ENCODE measurements at places on chromosomes 11 and 22.

DNA sequence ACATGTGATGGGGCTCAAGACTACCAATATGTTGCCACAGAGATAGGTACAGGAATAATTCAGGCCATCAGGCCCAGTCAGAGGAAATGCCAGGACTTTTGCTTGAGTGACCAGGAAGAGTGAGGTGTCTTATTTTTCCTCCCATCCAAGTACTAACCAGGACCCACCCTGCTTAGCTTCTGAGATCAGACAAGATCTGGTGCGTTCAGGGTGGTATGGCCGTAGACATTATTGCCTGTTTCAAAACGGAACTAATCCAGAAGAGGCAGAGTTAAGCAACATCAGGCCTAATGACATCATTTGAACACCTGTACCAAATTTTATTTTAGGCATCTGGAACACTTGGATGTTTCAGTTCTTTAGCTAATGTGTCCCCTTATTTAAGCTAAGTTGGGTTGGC lies 205.5 kb upstream of the POU2AF2 start:
- no peaks in the 10 kb centered on the region for H3K4me1 ChIP-seq
- H3K4me3 ChIP-seq, result no peak overlapping the region
- peaks cover under 1% of the 10 kb centered on the region for H3K27me3 ChIP-seq
- no peak overlapping the region for H3K27ac ChIP-seq

GRCh38 chr22:37229012-37229804 lies 14.9 kb downstream of the RAC2 start:
- H3K4me1 ChIP-seq, result peaks cover 89% of the 10 kb centered on the region
- peak overlapping the region; percentile 95 for H3K27ac ChIP-seq
- H3K27me3 ChIP-seq, result no peaks in the 10 kb centered on the region

DNA sequence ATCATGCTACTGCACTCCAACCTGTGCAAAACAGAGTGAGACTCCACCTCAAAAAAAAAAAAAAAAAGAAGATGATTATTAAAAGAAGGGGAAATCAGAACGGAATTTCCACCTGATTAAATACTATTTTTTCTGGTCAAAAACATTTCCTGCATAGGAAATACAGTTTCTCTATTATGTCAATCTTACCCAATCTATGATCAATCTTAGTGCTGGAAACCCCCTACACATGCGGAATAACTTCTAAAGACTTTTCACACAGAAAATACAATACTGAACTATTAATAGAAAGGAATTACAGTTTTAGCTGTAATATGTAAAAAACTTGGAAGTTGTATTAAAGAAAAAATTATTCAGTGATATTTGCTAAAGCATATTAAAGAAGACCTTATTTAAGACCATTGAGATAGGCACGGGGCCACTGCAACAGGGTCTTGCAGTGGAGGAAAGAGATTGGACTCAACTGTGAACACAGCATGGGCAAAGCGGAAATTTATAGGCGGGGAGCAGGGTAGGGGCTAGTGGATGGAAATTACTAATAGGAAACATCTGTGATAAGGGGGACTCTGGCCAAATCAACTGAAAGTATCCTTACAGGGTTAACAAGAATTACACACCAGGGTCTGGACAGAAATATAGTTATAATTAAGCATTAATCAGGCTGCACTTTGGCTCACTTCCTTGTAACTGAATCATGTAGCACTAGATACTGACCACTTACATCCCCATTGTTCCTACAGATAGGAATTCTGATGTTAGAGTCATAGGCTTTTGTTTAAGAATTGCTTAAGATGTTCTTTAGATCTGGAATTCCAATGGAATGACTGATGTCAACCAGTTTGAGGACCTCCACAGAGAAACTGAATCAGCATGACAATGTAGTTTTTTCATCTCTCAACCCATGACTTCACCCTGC lies 411.5 kb upstream of the DDI1 start:
- H3K4me3 ChIP-seq, result no peak overlapping the region
- peaks cover 14% of the 10 kb centered on the region for H3K27me3 ChIP-seq
- no peaks in the 10 kb centered on the region for H3K36me3 ChIP-seq
- no peaks in the 10 kb centered on the region for H3K4me1 ChIP-seq
- H3K27ac ChIP-seq, result no peak overlapping the region

DNA sequence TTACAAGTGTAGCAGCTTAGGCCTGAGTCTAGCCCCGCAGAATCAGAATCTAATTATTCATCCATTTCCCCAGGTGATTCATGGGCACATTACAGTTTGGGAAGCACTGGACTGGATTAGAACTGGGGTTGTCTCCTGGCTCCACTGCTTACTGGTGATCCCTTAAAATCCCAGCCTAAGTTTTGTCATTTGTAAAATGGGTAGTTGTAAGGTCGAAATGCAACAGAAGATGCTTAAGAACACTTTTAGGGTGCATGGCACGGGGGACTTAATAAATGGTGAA lies 1.3 kb downstream of the STX3 start:
- peaks cover 23% of the 10 kb centered on the region for H3K4me1 ChIP-seq
- H3K4me3 ChIP-seq, result no peak overlapping the region
- H3K27ac ChIP-seq, result no peak overlapping the region
- no peaks in the 10 kb centered on the region for H3K36me3 ChIP-seq

- no peaks in the 10 kb centered on the region for H3K4me1 ChIP-seq
- H3K27ac ChIP-seq, result no peak overlapping the region
- peaks cover 6% of the 10 kb centered on the region for H3K36me3 ChIP-seq
- DNase-seq, result no peak
- H3K4me3 ChIP-seq, result no peak overlapping the region
- H3K27me3 ChIP-seq, result no peaks in the 10 kb centered on the region
Measured at GRCh38 chr11:58392746-58393145, 13.9 kb downstream of the OR5B3 start.

DNA sequence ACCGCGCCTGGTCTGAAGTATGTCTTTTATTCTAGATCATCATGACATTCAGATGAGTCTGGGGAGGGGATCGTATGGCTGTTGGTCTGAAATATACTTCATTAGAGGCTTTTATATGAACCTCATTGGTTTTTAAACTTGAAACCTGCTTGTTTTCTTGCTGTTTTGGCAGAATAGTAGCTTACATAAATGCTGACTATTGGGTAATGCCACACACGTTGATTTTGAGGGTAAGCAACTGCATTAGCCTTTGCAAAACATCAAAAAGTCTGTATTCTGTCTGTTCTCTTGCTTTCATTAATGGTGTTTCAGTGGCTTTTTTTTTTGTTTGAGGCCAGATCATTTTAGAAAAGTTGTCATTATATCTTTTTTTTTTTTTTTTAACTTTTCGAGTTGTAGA lies 14.2 kb downstream of the PPME1 start:
- H3K36me3 ChIP-seq, result peaks cover 27% of the 10 kb centered on the region
- H3K27me3 ChIP-seq, result no peaks in the 10 kb centered on the region
- no peak overlapping the region for H3K27ac ChIP-seq
- no peak for DNase-seq
- peaks cover 18% of the 10 kb centered on the region for H3K4me1 ChIP-seq

GRCh38 chr11:68053981-68054812 lies 15.4 kb downstream of the TCIRG1 start:
- H3K4me1 ChIP-seq, result no peaks in the 10 kb centered on the region
- no peaks in the 10 kb centered on the region for H3K36me3 ChIP-seq
- H3K4me3 ChIP-seq, result no peak overlapping the region

GRCh38 chr11:127733552-127733951 lies 733.0 kb upstream of the KIRREL3 start:
- H3K27ac ChIP-seq, result no peak overlapping the region
- no peaks in the 10 kb centered on the region for H3K27me3 ChIP-seq
- no peaks in the 10 kb centered on the region for H3K36me3 ChIP-seq
- H3K4me1 ChIP-seq, result peaks cover 4% of the 10 kb centered on the region
- H3K4me3 ChIP-seq, result no peak overlapping the region

- no peak overlapping the region for H3K4me3 ChIP-seq
- no peak overlapping the region for H3K27ac ChIP-seq
- H3K4me1 ChIP-seq, result peaks cover 19% of the 10 kb centered on the region
- DNase-seq, result no peak
- no peaks in the 10 kb centered on the region for H3K27me3 ChIP-seq
Measured at GRCh38 chr11:86449993-86450629, 75.4 kb downstream of the CCDC81 start.

- H3K4me1 ChIP-seq, result peaks cover 47% of the 10 kb centered on the region
- no peak for DNase-seq
- H3K36me3 ChIP-seq, result peaks cover 6% of the 10 kb centered on the region
- H3K4me3 ChIP-seq, result no peak overlapping the region
- no peaks in the 10 kb centered on the region for H3K27me3 ChIP-seq
Measured at GRCh38 chr22:37157516-37158285, 8.0 kb upstream of the IL2RB start.

GRCh38 chr11:35237860-35238715 lies 99.1 kb downstream of the CD44 start:
- peaks cover 3% of the 10 kb centered on the region for H3K27me3 ChIP-seq
- H3K4me1 ChIP-seq, result peaks cover 81% of the 10 kb centered on the region
- no peak overlapping the region for H3K27ac ChIP-seq
- H3K36me3 ChIP-seq, result peaks cover 34% of the 10 kb centered on the region
- no peak overlapping the region for H3K4me3 ChIP-seq

- H3K36me3 ChIP-seq, result no peaks in the 10 kb centered on the region
- no peak overlapping the region for H3K4me3 ChIP-seq
- no peak for DNase-seq
- H3K27ac ChIP-seq, result no peak overlapping the region
Measured at GRCh38 chr11:64526346-64526745, 64.7 kb upstream of the SLC22A12 start.

- no peaks in the 10 kb centered on the region for H3K36me3 ChIP-seq
- no peak for DNase-seq
- H3K4me1 ChIP-seq, result peaks cover 18% of the 10 kb centered on the region
Measured at GRCh38 chr11:86143087-86144030, 74.5 kb upstream of the PICALM start.

- no peaks in the 10 kb centered on the region for H3K36me3 ChIP-seq
- no peak for DNase-seq
- H3K4me3 ChIP-seq, result no peak overlapping the region
- peaks cover 9% of the 10 kb centered on the region for H3K4me1 ChIP-seq
- H3K27ac ChIP-seq, result no peak overlapping the region
Measured at GRCh38 chr22:16810188-16810802, 14.9 kb downstream of the XKR3 start.

DNA sequence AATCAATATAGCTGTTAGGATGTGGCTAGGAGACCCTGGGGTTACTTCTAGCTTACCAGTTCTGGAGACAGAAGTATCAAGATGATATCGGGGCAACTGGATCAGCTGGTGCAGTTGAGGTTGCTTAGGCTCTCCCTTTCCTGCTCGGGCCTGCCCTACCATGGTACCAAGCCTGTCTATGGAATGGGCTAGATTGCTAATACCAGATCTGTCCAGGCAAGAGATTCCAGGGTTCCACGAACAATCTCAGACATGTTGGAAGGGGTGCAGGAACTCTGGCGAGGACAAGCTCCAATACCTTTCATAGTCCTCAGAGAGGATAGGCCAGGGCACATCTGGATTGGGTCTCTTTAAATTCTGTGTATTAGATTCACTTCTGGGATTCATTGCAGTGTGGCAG lies 53.8 kb downstream of the ADM start:
- no peaks in the 10 kb centered on the region for H3K36me3 ChIP-seq
- H3K4me1 ChIP-seq, result peaks cover 2% of the 10 kb centered on the region
- no peak overlapping the region for H3K27ac ChIP-seq
- no peak overlapping the region for H3K4me3 ChIP-seq

GRCh38 chr11:47705721-47706120 lies 9.4 kb downstream of the AGBL2 start:
- peaks cover 14% of the 10 kb centered on the region for H3K36me3 ChIP-seq
- DNase-seq, result no peak
- H3K4me3 ChIP-seq, result no peak overlapping the region
- no peak overlapping the region for H3K27ac ChIP-seq
- no peaks in the 10 kb centered on the region for H3K27me3 ChIP-seq

- peaks cover 78% of the 10 kb centered on the region for H3K27me3 ChIP-seq
- DNase-seq, result no peak
- H3K27ac ChIP-seq, result no peak overlapping the region
- H3K36me3 ChIP-seq, result no peaks in the 10 kb centered on the region
- peaks cover 17% of the 10 kb centered on the region for H3K4me1 ChIP-seq
Measured at GRCh38 chr22:19763458-19764298, 3.1 kb downstream of the TBX1 start.

- H3K4me1 ChIP-seq, result no peaks in the 10 kb centered on the region
- no peak for DNase-seq
- H3K36me3 ChIP-seq, result no peaks in the 10 kb centered on the region
- H3K4me3 ChIP-seq, result no peak overlapping the region
Measured at GRCh38 chr22:19989725-19990067, 26.9 kb downstream of the ARVCF start.

DNA sequence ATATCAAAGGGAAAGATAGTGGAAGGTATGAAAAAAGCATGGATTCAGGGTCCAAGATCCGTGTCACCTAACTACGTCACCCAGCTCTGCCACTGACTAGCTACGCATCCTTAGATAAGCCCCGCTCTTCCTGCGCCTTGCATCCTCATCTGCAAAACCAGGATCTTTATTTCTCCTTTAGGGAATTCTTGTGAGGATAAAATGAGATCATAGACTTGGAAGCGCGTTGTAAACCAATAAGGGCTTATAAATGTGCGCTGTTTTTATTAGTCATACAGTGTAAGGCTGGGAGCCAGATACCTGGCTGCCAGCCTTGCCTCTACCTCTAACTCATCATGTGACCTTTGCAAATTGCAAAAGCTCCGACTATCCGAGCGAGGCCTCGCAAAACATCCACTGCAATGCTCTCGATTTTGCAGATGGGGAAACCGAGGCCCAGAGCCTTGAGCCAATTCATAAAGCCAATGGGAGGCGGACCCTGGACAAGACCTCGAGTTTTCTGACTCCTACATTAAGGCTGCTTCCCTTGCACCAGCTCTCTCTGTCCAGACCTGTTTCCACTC lies 753 bp downstream of the PRPF19 start:
- H3K27me3 ChIP-seq, result no peaks in the 10 kb centered on the region
- peaks cover 20% of the 10 kb centered on the region for H3K36me3 ChIP-seq
- DNase-seq, result no peak
- H3K4me1 ChIP-seq, result peaks cover 31% of the 10 kb centered on the region
- H3K4me3 ChIP-seq, result peak overlapping the region; percentile 92

DNA sequence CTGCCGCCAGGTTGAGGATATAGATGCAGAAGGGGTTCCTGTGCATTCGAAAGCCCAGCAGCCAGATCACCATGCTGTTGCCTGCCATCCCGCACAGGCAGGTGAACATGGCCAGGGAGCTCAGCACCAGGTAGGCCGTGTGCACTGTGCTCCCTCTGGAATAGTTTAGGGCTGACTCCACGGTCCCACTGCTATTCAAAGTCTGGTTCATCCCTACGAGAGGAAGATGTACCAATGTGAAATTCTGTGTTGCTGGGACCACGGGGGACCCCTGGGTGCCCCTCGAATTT lies at the start of gene MRGPRD:
MRGPRD (minus strand) TSS at position 211 of the 290 bp plus-strand sequence; CDS start at position 211, 0 bp downstream.
- H3K4me3 ChIP-seq, result no peak within 1 kb of the TSS
- no peaks in the 10 kb centered on the region for H3K36me3 ChIP-seq
- peaks cover 13% of the 10 kb centered on the region for H3K27me3 ChIP-seq
- DNase-seq, result no peak
- no peak within 1 kb of the TSS for H3K27ac ChIP-seq
- no peaks in the 10 kb centered on the region for H3K4me1 ChIP-seq

Measured in activated naive CD8-positive, alpha-beta T cell treated with anti-CD3 and anti-CD28 coated beads for 36 hours (primary cell).